Fibroblast of skin of scalp (primary cell): ENCODE measurements at places on chromosomes 1 and 21.

GRCh38 chr1:27154469-27154990, 395 bp downstream of the SLC9A1 start:
- DNase-seq, result no peak

DNA sequence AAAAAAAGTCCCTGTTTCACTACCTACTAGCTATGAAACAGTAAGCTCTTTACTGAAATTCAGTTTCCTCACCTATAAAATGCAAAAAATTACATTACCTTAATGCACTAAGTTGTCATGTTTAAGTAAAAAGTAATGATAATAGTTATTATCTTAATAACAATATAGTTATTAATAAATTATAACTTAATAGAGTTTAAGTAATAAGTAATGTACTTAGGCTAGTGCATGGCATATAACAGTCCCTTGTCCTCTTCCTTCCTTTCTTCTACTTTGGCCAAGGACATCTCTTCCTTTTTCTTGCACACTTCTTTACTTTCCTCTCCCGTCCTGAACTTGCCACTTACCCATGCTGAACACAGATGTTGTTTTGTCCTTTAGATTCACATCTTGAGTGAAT, 9.0 kb downstream of the TMEM200B start:
- no peak for DNase-seq

DNA sequence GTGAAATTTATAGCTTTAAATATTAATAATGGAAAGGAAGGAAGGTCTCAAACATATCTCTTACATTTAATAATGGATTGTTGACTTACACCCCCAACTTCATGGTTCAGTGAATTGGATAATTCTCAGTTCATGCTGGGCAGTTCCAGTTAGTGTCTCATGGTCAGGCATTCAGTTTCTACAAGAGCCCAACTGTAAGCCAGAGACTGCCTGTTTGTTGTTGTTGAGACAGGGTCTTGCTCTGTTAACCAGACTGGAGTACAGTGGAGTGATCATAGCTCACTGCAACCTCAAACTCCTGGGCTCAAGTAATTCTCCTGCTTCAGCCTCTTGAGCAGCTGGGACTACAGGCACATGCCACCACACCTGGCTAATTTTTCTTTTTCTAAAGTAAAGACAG, 5.0 kb upstream of the DMAP1 start:
- no peak for DNase-seq

GRCh38 chr1:166838766-166839599, at the start of gene POGK:
Gene POGK (plus strand): TSS chr1:166839475. CDS start chr1:166840957, 1,482 bp downstream.
- DNase-seq, result peak; percentile 91

GRCh38 chr1:24768873-24769605, 23.8 kb downstream of the CLIC4 start:
- DNase-seq, result peak; percentile 41

DNA sequence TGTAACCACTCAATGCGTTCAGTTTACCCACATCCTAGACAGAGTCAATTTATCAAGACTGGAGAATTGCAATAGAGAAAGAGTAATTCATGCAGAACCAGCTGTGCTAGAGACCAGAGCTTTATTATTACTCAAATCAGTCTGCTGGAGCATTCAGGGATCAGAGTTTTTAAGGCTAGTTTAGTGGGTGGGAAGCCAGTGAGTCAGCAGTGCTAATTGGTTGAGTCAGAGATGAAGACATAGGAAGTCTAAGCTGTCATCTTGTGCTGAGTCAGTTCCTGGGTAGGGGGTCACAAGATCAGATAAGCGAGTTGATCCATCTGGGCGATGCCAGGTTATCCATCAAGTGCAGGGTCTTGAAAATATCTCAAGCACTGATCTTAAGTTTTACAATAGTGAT, 499.6 kb downstream of the MRPL39 start:
- peak; percentile 85 for DNase-seq

DNA sequence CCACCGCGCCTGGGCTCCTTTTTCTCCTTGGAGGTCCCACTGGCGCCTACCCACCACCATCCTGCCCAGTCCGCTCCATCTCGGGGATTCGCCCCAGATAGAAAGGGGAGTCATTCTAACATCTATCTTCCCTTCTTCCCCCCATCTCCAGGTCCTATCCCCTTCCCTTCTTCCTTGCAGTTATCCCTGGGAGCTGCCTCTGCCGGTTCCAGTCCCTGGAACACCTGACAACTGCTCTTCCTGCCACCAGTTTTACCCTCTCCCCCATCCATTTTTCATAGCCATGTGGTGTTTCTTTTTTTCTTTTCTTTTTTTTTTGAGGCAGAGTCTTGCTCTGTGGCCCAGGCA, 12.0 kb upstream of the COL16A1 start:
- DNase-seq, result no peak

GRCh38 chr1:93704052-93704451, 22.4 kb upstream of the BCAR3 start:
- DNase-seq, result no peak

DNA sequence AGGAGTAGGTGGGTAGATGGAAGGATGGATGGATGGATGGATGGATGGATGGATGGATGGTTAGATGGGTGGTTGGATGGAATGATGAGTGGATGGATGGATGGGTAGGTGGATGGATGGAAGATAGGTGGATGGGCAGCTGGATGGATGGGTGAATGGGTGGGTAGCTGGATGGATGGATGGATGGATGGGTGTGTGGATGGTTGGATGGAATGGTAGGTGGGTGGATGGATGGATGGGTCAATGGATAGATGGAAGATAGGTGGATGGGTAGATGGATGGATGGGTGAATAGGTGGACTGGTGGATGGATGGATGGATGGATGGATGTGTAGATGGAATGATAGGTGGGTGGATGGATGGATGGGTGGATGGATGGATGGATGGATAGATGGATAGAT, 164.0 kb upstream of the VAMP3 start:
- no peak for DNase-seq
